ENCODE measurements at places on chromosomes 3 and 15.

DNA sequence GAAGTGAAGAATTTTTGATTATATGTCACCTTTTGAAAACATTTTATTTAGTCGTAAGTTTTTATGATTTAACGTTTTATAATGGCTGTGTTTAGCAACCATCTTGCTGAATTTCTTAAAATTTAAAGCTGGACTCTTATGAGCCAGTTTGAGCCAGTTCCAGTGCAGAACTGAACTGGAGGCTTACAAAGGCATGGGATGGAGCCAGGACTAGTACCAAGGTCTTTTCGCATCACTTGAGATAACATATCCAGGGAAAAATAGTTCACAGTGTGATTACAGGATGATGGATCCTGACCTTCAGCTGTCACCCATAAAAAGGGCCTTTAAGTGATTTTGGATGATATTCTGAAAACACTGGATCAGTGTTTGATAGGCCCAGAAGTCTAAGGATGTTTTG lies 51.0 kb downstream of the USP13 start:
- DNase-seq, result no peak

- no peak for DNase-seq
These were observed 725.3 kb downstream of the SI start for GRCh38 chr3:164352991-164353390.

GRCh38 chr3:189710620-189711402 lies 79.6 kb downstream of the TP63 start:
- no peak for DNase-seq

GRCh38 chr3:187288131-187288854 lies 3.2 kb downstream of the MASP1 start:
- DNase-seq, result no peak

GRCh38 chr15:81504170-81504905 lies 130.3 kb upstream of the TMC3 start:
- DNase-seq, result no peak

- DNase-seq, result no peak
These were observed 119.5 kb downstream of the CHST2 start for GRCh38 chr3:143239031-143239430.

DNA sequence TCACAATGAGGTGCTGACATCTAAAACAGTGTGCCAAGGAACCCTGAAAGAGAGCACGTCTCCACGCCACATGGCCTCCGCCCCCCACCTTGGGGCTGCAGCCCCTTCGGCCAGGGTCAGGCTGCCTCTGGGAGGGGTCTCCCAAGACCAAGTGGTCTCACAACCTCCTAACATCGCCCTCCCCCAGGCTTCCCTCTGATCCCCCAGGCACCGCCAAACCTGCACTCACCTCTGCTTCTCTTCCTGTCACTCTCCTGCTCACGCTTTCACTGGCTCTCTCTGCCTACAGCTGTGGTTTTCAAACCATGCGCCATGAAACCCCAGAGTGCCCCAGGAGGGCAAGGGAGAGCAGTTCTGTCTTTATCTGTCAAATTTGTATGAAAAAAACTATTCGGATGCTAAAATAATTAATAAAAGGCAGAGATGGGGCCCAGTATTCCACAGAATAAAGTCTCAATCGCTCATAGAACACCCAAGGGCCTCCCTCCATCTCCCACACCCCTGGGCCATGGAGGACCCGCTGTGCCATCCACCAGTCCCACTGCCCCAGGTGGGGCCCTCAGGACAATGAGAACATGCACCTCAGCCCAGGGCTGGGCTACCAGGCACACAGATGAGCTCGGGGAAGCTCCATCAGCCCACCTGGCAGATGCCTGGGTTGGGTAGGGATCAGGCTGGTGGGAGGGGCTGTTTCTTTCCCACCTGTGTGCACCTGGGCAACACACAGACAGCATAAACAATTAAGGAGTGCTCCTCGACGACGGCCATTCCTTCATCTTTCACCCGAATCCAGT lies 21.5 kb downstream of the CYFIP1 start:
- DNase-seq, result no peak

DNA sequence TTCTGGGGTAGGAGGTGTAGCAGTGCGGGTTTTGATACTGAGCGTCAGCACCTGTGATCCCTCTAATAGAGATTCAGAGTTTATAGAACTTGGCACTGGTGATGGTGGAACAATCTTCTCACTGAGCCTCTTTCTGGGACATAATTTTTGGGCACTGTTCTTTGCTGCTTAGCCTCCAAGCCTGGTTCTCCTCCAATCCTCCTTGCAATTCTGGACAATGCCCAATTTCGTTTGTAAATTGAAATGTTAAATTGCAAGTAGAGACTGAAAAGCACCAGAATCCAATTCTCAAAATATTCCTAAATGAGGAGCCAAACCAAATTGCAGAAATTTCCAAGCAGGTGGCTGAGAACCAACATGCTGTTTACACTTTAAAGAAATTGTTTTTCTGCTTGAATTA lies 149.8 kb upstream of the ABI3BP start:
- no peak for DNase-seq

DNA sequence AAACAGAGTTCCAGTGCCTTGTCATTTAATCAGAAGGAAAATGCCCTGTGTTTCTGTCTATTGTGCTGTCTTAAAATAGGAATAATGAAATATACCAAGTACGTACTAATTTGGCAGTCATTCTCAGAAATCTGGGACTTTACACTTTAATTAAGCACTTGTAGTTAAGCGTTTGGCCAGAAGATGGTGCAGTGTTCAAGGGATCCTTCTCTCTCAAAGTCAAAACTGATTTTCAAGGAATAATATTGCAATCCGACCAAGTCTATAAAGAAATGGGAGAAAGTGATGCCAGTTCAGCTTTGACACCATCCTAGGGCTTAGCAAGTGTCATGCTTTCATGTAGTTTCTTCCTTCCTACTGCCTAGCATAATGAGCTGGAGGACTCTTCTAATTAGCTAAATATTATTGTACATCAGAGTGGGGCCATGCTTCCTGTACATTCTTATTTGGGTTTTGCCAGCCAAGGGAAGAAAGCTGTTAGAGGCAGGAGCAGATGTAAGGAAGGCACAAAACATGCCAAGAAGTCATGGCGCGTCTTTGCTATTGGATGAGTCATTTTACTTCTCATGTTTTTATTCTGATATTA lies 64.8 kb downstream of the SAMMSON start:
- DNase-seq, result no peak

DNA sequence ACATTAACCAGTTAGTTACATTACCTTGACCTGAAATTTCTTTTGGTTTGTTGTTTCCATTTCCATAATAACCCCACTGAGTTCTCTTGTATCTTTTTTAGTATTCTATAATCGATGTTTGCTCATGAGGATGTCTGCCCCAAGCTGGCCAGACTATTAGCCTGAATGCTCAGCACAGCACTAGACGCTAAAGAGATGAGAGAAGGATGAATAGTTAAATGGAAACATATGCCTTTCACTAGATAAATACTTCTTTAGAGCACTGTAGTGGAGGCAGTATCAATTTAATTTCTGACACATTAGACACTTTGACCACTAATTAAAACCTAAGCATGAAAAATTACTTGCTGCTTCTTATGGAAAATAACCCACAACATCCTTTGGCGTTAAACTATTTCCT lies 654.9 kb upstream of the KCNMB2 start:
- DNase-seq, result no peak

DNA sequence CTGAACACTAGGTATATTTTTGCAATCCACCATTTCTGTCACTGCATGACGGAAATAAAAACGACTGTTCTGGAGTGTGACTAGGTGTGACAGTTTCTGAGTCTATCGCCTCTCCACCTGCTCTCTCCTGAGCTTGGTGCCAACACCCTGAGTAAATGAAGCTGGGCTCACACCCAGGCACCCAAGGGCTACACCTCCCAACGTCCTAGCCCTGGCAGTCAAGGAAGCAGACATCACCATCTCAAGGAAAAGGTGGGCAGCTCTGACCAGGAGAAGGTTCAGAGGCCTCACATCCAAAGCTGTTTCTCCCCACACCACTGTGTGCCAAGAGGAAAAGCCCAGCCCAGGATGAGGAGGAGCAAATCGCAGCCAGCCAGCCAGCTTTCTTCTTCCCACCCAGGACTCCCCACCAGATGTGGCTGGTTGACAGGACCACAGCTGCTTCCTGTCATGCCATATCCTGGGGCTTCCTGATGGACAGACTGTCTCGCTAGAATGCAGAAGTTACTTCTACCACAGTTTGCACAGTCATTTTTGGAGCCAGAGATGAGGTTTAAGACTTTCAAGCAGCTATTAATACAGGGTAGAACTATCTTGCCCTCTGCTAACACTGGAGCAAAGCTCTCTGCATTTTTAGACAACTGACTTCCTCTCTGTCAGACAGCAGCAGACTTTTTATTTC lies 3.3 kb downstream of the SCAMP2 start:
- DNase-seq, result no peak

All from stimulated activated CD8-positive, alpha-beta memory T cell treated with anti-CD3 and anti-CD28 coated beads, Interleukin-4, amount 100 ng/mL, for 1 hour (primary cell).